Stimulated activated CD4-positive, alpha-beta T cell treated with anti-CD3 and anti-CD28 coated beads, Interleukin-2, amount 100 ng/mL, for 24 hours (primary cell): ENCODE measurements at places on chromosomes 3 and 15.

GRCh38 chr15:50166216-50166615 is 15.8 kb upstream of the SLC27A2 start:
- no peak for DNase-seq

DNA sequence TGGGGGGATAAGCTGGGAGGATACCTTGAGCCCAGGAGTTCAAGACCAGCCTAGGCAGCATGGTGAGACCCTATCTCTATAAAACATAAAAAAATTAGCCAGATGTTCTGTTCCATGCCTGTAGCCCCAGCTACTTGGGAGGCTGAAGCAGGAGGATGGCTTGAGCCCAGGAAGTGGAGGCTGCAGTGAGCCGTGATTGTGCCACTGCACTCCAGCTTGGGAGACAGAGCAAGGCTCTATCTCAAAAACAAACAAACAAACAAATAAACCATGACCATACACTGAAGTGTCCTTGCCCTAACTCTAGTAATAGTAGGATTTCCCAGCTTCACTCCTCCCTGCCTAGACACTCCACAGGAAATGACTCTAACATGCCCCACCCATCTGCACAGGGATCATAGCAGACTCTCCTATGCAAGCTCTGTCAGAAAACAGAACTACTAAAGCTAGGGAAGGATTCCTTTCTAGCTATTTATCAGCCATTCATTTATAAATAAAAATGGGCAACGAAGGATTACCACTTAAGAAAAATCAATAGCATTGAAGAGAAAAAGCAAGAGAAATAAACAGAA is 4.6 kb downstream of the ERICH6 start:
- no peak for DNase-seq

GRCh38 chr3:70531063-70531657 is 218.7 kb upstream of the MDFIC2 start:
- DNase-seq, result no peak

DNA sequence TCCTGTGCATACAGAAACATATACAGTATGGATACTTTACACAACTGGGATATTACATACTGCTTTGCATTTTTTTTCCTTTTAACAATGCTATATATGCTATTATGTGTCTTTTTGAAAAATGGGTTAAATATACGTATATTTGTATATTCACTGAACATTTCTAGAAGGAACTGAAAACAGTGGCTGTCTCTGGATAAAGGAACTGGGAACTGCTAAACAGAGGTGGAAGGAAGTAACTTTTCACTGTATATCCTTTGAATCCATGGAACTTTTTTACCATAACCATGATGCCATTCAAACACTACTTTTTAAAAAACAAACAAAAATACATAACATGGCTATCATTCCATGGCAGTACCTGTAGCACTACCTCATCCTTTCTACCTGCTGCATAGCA is 1.8 kb downstream of the MTFMT start:
- no peak for DNase-seq

- DNase-seq, result no peak
Observed at GRCh38 chr15:89817701-89818280, 3.1 kb upstream of the ANPEP start.

DNA sequence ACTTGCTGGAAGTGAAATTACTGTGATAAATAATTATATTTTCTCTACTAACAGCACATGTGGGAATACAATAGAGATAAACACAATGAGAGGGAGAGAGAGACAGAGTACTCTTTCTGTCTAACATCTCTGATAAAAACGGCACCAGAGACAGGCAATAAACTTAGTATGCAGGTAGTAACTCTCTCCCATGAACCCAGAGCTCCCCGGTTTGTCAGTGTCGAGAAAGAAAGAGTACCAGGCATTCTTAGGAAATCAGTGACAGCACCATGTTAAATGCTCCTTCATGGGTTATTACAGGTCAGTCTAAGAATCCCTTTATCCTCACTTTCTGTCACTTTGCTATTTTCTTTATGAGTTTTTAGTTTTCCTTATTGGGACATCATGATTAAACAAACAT is 110.7 kb upstream of the EPHA3 start:
- DNase-seq, result no peak

GRCh38 chr3:158642005-158642404 is 2.3 kb upstream of the GFM1 start:
- no peak for DNase-seq

GRCh38 chr3:99620976-99621375 is 17.4 kb upstream of the COL8A1 start:
- no peak for DNase-seq

- no peak for DNase-seq
Observed at GRCh38 chr3:25460751-25461150, 32.7 kb downstream of the RARB start.

- DNase-seq, result no peak
Observed at GRCh38 chr15:40302981-40303380, 4.8 kb downstream of the PLCB2 start.
